ENCODE measurements at places on chromosomes 2 and 18. TPM values are rescaled to one million over a fixed set of nuclear protein-coding genes. Genes with fewer than 3 reads are reported as not detected.

DNA sequence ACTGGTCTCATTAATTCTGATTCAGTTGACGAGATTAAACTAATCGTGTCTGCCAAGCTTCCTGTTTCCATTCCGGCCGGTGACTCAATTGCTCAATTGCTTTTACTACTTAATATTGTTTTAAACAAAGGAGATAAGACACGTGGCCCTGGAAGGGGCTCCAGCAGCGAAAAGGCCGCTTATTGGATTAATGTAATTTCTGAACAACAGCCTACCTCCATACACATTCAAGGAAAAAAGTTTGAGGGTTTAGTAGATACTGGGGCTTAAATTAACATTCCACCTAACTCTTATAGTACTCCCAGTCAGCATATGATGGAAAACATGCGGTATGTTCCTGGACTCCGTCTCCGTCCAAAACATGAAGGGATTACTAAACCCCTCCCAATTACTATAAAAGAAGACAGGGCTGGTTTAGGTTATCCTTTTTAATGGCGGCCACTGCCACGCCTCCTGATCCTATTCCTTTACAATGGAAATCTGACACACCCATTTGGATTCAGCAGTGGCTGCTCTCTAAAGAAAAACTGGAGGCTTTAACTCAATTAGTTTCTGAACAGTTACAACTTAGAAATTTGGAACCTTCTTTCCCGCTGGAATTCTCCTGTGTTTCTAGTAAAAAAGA is 27.1 kb downstream of the VPS54 start:
- no peak overlapping the region for H3K27ac ChIP-seq
- no peaks in the 10 kb centered on the region for H3K36me3 ChIP-seq
- H3K27me3 ChIP-seq, result no peaks in the 10 kb centered on the region
- no peak for DNase-seq
- H3K4me3 ChIP-seq, result no peak overlapping the region

DNA sequence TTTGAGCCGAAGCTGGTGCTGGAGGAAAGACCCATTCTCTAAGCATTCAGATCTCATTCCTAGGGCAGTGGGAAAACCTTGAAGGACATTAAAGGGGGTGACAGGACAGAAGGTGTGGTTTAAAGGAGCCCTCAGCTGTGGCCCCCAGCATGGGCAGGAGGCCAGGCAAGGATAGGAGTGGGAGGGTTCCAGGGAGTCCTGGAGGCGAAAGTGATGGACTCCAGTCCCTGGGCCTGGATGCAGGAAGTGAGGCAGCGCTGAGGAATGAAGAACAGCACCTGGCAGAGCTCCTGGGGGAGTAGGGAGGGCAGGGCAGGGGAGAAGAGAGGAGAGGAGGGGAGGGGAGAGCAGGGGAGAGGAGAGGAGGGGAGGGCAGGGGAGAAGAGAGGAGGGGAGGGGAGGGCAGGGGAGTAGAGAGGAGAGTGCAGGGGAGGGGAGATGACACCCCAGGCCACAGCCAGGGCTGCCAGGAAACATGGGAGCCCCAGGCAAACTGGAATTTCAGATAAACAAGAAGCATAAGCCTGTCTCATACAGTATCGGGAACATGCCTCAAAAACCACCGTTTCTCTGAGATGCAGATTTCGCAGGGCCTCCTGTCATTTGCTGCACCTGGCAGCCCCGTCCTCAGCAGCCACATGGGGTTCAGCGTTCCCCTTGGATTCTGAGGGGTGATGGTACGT is 5.7 kb downstream of the RAMP1 start:
- peak; percentile 63 for DNase-seq
- peaks cover 3% of the 10 kb centered on the region for H3K4me1 ChIP-seq
- no peaks in the 10 kb centered on the region for H3K27me3 ChIP-seq
- no peak overlapping the region for H3K4me3 ChIP-seq

SOWAHC gene
- total RNA-seq, result 3.7 TPM

GRCh38 chr2:46304635-46305034 is 7.4 kb downstream of the EPAS1 start:
- H3K36me3 ChIP-seq, result peaks cover 3% of the 10 kb centered on the region
- no peak overlapping the region for H3K4me3 ChIP-seq
- peak overlapping the region; percentile 96 for H3K27ac ChIP-seq
- DNase-seq, result no peak

- no peak overlapping the region for H3K27ac ChIP-seq
- H3K27me3 ChIP-seq, result no peaks in the 10 kb centered on the region
- no peak overlapping the region for H3K4me3 ChIP-seq
- no peaks in the 10 kb centered on the region for H3K4me1 ChIP-seq
- no peak for DNase-seq
Observed at GRCh38 chr18:3572761-3573160, 122.8 kb downstream of the TGIF1 start.

DNA sequence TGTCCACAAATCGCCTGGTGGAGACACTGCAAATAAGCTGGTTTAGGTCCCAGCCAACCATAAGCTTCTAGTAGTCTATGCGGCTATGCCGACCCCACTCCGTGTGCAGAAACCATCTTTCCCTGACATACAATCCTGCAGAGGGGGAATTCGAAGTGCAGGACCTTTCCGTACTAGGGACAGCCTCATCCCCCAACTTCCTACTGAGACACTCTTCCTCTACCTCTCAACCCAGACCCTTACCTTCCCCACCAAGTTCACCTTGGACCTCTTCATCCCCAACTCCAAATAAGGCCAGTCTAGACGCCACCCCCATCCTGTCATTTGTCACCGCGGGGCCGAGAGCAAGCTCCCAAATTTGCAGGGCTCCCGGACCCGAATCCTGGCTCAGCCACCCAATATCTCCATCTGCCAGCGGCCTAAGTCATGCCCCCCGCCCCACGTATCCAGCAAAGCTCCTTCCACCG is 496 bp downstream of the SUCLG1 start:
- peaks cover 15% of the 10 kb centered on the region for H3K4me1 ChIP-seq
- H3K36me3 ChIP-seq, result peaks cover 10% of the 10 kb centered on the region
- H3K27ac ChIP-seq, result peak overlapping the region; percentile 95
- H3K27me3 ChIP-seq, result no peaks in the 10 kb centered on the region

DNA sequence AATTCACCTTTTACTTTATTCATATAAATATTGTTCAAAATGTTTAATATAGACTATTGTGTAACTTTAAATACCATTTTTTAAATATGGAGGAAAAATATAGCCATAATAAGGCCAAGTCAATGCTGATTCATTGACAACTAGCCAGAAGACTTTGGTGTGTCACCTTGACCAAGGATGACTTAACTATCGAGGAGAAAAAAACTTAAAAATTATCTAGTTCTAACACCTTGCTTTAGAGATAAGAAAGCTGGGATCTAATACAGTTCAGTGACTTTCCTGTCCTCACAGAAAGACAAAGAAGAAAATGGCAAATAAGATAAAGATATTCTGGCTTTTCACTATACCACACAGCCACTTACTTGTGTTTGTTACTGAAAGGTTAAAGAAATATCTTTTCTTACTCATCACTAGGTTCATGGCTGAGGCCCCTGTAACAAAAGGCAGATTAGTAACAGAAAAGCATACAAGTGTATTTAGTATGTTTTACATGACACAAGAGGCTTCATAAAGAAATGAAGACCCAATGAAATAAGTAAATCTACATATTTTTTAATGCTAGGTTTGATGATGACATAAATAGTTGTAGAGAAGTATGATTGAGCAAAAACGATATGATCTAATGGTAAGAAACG is 65.9 kb upstream of the LRRTM1 start:
- no peak overlapping the region for H3K4me3 ChIP-seq
- H3K27ac ChIP-seq, result no peak overlapping the region
- H3K4me1 ChIP-seq, result no peaks in the 10 kb centered on the region

DNA sequence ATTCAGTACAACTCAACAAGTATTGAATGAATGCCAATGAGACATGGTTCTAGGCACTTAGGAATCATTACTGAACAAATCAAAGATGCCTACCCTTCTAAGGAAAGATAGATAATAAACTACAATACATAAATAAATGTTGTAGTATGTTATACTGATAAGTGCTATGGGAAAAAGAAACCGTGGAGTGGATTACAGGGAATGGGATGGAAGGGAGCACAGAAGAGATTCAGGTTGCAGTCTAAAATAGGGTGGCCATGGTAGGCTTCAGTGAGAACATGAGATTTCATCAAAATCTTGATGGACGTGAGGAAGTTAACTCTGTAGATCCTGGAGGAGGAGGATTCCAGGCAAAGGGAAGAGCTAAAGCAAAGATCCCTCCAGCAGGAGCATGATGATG is 17.9 kb upstream of the CREB1 start:
- H3K4me3 ChIP-seq, result no peak overlapping the region
- H3K36me3 ChIP-seq, result no peaks in the 10 kb centered on the region
- H3K27ac ChIP-seq, result no peak overlapping the region
- no peak for DNase-seq
- H3K27me3 ChIP-seq, result no peaks in the 10 kb centered on the region

- H3K4me3 ChIP-seq, result no peak overlapping the region
- no peak overlapping the region for H3K27ac ChIP-seq
Observed at GRCh38 chr18:5738526-5738925, 156.8 kb downstream of the TMEM200C start.

- H3K27ac ChIP-seq, result no peak overlapping the region
- no peaks in the 10 kb centered on the region for H3K27me3 ChIP-seq
- H3K4me1 ChIP-seq, result peaks cover 14% of the 10 kb centered on the region
- no peaks in the 10 kb centered on the region for H3K36me3 ChIP-seq
Observed at GRCh38 chr2:127362971-127363370, 24.8 kb downstream of the MAP3K2 start.

OTOS gene
- total RNA-seq, result not detected

THSD7B gene
- total RNA-seq, result 0.43 TPM

UGT1A1 gene
- total RNA-seq, result not detected

- no peaks in the 10 kb centered on the region for H3K36me3 ChIP-seq
- no peak overlapping the region for H3K27ac ChIP-seq
- peaks cover 22% of the 10 kb centered on the region for H3K4me1 ChIP-seq
- DNase-seq, result no peak
- H3K4me3 ChIP-seq, result no peak overlapping the region
Observed at GRCh38 chr2:33069894-33070651, 123.3 kb downstream of the LTBP1 start.

DNA sequence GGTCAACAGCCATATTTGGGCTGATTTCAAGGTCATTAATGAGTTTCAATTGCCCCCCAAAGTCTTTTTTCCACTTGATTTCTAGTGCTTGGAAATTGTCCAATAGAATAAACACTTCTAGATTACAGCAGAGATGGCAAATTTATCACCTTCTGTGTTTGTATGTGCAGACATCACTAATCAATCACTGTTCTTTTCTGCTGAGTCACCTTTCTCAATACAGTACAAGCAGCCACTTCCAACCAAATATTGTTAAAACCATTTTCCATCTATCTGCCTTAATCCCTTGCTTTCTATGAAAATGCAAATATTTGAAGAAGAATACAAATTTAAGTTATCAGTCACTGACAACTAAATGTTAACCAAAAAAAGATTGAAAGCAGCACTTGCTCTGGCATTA is 40.2 kb upstream of the ZNF521 start:
- no peak overlapping the region for H3K4me3 ChIP-seq
- no peak overlapping the region for H3K27ac ChIP-seq
- H3K27me3 ChIP-seq, result no peaks in the 10 kb centered on the region

GRCh38 chr18:46250084-46250811 is 146.1 kb downstream of the HAUS1 start:
- peaks cover 38% of the 10 kb centered on the region for H3K4me1 ChIP-seq
- DNase-seq, result no peak
- no peaks in the 10 kb centered on the region for H3K27me3 ChIP-seq
- peak overlapping the region; percentile 70 for H3K27ac ChIP-seq

MC4R gene
- not detected for total RNA-seq

LMAN1 gene
- total RNA-seq, result 60.5 TPM

DNA sequence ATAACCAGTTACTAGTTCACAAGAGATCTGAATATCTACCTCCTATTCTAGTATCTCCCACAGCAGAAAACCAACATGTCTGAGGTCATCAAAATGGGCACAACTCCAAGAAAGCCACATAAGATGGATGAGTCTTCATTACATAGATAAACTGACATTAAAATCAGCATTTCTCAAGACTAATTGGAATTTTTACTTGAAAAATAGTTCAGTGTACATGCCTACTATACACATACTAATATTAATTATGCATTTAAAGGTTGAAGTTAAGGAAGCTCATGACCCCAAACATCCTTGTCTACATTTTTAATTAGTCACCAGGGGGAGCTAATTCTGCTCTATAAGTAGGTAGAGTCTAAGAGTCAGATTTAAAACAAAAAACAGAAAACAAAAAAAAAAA is 41.9 kb downstream of the ZNF521 start:
- DNase-seq, result no peak
- H3K36me3 ChIP-seq, result no peaks in the 10 kb centered on the region
- H3K27ac ChIP-seq, result no peak overlapping the region
- H3K4me1 ChIP-seq, result no peaks in the 10 kb centered on the region

DNA sequence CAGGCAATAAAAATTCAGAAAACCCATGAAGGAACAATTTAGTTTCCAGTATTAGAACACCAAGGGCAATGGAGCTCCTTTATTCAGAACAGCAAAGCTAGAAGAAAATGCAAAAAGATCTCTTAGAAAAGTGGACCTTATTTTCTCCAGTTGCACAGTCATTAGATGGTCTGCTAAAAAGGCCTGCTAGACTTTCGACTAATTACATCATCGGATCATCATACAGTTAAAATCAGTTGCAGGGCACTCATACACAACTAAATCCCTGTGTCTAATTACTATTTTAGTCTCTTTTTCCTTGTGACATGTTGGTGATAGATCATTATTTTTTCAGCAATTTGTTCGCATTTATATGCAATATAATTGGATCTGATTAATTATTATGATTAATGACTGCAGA is 425.3 kb downstream of the NR4A2 start:
- H3K27me3 ChIP-seq, result no peaks in the 10 kb centered on the region
- H3K36me3 ChIP-seq, result no peaks in the 10 kb centered on the region
- DNase-seq, result no peak
- H3K4me1 ChIP-seq, result no peaks in the 10 kb centered on the region
- no peak overlapping the region for H3K4me3 ChIP-seq

DNA sequence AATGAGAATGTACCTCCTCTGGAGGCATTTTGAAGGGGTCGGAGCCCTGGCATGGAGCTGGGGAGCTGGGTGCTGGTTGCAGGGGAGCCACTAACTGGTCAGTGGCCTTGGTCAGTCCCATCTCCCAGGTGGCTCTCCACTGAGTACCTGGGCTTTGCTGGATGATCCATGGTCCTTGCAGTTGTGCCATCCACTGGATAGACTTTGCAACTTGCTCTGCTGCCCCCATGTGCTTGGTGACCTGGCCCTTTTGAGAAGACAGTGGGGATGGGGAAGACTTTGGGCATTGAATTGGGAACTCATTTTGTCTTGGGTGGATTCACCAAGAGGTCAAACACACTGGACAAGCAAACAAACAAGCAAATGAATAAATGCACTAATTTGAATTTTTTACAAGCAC is 263.9 kb downstream of the MYCN start:
- H3K4me1 ChIP-seq, result no peaks in the 10 kb centered on the region
- no peak overlapping the region for H3K27ac ChIP-seq
- no peak for DNase-seq
- no peaks in the 10 kb centered on the region for H3K27me3 ChIP-seq

CLASP1 gene
- 53.2 TPM for total RNA-seq

INHA gene
- total RNA-seq, result 0.52 TPM

BMP10 gene
- total RNA-seq, result not detected

MEMO1 gene
- total RNA-seq, result 61.3 TPM

- no peaks in the 10 kb centered on the region for H3K27me3 ChIP-seq
- DNase-seq, result no peak
- H3K27ac ChIP-seq, result no peak overlapping the region
- H3K4me1 ChIP-seq, result no peaks in the 10 kb centered on the region
Observed at GRCh38 chr2:29640360-29640759, 281.0 kb downstream of the ALK start.

ARHGEF4 gene
- total RNA-seq, result 5.2 TPM

EPHA4 gene
- 22.3 TPM for total RNA-seq

Measured in heart left ventricle (tissue), 16 donors.